Gastroesophageal sphincter (tissue), 4 donors: ENCODE measurements at places on chromosomes 1 and 21. TPM values are rescaled to one million over a fixed set of nuclear protein-coding genes. Genes with fewer than 3 reads are reported as not detected.

DNA sequence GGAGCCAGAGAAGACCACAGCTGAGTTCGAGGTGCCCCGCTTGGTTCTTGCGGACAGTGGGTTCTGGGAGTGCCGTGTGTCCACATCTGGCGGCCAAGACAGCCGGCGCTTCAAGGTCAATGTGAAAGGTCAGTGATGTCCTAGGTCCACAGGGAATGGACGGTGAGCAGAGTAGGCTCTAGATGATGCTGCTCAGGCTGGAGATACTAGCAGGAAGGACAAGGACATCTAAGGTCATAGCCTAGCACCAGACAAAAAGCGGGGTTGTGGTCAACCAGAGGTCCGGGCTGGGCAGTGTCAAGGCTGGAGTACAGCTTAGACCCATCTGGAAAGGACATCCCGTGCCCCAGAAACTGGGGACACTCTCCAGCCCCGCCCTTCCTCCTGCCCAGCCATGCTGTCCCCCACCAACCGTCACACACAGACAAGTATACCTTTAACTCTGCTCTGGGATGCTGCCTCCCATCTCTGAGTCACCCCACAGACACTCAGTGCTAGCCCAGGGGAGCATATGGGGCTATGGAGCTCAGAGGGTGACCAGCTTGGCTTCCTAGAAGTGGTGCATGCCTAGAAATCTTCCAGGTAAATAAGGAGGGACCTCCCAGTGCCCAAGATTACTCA lies 8.7 kb downstream of the TIE1 start:
- no peak for ATAC-seq

- no peak for ATAC-seq
Observed at GRCh38 chr1:54792686-54793282, 8.3 kb downstream of the TTC22 start.

DNA sequence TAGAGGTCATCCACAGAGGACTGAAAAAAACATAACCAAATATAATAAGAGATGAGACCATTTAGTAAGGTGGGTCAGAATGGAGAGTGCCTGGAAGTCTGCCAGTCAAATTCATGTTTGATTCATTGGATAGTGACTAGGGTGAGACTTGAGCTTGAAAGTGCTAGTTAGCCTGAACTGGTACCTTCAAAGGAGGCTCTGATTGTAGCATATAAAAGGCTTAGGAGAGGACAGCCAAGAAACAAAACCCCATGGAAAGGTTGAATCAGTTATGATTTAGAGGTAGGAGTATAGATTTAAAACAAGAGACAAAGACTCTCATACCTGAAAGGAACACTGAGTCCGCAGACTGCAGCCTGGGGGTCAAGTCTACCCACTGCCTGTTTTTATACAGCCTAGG lies 44.4 kb upstream of the LRRC8C start:
- no peak for ATAC-seq

DNA sequence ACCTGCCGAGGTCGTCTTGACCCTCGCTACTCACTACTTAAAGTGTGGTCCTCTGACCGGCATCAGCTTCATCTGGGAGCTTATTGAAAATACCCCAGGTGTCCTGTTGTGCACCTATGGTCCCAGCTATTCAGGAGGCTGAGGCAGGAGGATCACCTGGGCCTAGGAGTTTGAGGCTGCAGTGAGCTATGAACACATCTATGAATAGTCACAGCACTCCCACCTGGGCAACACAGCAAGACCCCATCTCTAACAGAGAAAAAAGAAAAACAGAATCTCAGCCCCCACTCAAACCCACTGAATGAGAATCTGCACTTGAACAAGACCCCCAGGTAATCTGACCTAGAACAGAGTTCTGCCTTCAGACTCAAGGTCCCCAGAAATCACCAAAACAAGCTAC lies 8.7 kb upstream of the OLIG1 start:
- ATAC-seq: no peak

DNA sequence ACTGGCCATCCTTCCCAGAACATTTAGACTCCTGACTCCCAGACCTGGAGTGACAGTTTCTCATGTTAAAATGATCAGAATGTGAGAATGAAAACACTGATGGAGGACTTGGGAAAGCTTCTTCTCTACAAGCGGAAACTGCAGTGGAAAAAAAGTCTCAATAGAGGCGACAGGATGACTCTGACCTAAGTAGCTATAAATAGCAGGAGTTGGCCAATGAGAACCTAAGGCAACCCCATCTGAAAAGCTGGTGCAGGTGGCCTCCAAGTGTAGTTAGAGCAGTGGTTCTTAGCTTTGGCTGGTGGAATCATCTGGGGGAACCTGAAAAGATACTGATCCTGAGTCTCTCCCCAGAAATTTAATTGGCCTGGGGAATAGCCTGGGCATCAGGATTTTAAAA lies 44.2 kb upstream of the EXOSC10 start:
- no peak for ATAC-seq

DNA sequence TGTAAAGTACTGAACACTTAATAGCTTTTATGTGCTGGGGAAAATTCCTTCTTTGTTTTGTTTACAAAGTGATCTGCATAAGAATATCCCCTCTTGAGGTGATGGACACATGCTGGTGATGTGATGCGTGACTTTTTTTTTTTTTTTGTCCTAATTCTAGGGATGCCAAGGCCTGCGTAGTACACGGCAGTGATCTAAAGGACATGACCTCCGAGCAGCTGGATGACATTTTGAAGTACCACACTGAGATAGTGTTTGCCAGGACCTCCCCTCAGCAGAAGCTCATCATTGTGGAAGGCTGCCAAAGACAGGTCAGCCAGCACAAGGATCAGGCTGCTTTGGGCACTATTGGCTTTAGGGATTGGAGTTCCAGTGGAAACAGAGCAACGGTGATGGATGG lies 24.7 kb downstream of the ATP1A1 start:
- no peak for ATAC-seq

- peak; percentile 81 for ATAC-seq
Observed at GRCh38 chr1:153698020-153698922, 19.8 kb downstream of the NPR1 start.

DNA sequence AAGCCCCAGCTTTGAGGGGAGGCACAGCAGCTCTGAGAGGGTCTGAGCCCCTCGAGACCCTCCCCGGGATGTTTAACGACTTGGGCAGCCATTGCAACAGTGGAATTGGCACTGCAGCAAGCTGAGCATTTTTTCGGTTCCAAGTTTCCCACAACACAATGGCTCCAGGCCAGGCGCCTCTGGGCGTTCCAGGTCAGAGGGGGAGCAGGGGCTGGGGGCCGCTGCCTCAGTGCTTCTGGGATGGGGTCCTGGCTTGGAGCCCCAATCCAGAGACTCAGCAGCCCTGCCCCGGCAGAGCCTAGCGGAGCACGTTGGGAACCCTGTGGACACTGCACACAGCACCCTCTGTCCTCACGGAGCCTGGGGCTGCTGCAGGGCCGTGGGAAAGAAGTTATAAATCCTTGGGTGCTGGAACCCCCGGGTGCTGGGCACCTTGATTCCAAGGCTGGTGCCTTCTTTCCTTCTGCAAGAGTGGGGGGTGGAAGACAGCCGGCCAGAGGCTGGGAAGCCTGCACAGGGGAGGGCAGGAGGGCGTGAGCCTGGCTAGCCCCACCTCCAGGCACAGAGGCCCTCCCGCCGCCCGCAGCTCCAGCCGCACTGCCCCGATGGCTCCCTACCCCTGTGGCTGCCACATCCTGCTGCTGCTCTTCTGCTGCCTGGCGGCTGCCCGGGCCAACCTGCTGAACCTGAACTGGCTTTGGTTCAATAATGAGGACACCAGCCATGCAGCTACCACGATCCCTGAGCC lies 50.1 kb downstream of the COL18A1 start:
- ATAC-seq: peak; percentile 67

- ATAC-seq: no peak
Observed at GRCh38 chr1:2529784-2530512, at the start of gene HES5. HES5 (minus strand) TSS chr1:2530263; CDS start chr1:2530164, 99 bp downstream.

- ATAC-seq: no peak
Observed at GRCh38 chr1:35605867-35606182, 32.7 kb downstream of the TFAP2E start.

DNA sequence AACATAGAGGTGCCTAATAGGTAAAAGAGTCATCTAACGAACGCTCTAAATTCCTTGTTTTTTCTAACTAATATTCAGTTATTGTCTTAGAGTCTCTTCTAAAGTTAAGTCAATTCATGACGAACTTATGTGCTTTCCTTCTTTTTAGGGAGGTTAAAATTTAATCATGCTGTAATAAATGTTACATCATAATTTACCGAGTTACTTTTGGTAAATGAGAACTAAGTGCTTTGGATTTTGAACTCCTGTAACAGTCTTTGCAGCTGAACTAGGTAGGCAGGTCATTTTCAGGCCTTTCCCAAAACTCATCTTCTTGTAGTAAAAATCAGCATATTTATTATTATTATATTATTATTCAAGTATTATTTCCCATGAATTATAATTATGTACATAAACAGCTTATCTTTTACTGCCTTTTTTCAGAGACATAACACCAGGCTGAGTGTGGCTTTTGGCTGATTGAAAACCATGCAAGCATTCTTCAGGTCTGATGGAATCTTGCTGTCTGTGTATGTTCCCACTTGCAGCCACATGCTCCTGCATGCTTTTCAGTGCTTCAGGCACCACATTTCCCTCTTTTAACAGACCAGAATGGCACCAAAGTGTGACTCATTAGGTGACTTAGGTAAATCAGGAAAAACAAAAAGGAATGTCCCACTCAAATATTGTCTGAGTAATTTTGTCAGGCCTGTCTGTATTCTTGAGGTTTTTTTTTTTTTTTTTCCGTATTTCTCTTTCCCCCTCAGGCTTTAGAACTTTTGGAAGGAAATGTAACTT lies 81.0 kb upstream of the CD55 start:
- no peak for ATAC-seq

- peak; percentile 81 for ATAC-seq
Observed at GRCh38 chr1:6259491-6260362, 1.2 kb downstream of the GPR153 start.

GRCh38 chr21:45256912-45257672 lies 30.6 kb downstream of the POFUT2 start:
- ATAC-seq: no peak

- no peak for ATAC-seq
Observed at GRCh38 chr1:40980453-40981121, 1.1 kb downstream of the CTPS1 start.

GRCh38 chr1:6601049-6601922 lies 1.4 kb downstream of the KLHL21 start:
- peak; percentile 61 for ATAC-seq

DNA sequence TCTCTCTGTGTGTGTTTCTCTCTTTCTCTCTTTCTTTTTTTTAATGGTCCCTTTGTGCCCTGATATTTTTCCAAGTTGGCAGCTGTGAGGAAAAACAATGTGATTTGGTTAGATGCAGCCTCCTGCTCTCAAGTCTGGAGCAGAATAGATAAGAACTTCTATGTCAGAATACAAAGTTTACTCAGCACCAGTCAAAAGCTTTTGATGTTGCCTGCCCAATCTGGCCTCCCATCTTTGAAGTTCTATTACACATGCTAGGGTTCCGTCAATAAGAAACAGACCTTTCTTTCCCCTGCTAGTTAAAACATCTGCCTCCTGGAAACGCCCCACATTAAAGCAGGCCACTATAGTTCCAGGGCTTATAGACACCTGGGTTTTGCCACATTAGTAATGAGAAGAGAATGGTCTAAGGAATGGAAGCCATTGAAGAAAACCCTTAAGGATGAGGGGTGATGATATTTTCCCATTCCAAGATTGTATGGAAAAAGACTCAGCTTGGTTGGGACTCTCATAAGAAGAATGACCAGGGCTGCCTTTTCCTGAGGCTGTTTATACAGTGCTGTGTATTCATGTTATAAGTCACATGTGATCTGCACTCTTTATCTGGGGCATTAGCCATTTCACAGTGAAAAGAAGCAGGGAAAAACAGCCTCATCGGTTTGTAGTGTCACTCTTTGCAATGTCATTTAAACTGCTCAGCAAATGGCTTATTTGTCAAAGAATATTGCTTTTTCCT lies 414.7 kb upstream of the PROX1 start:
- no peak for ATAC-seq

GRCh38 chr1:152044386-152044785 lies 7.6 kb upstream of the S100A11 start:
- ATAC-seq: no peak

GRCh38 chr1:147242449-147243227 lies at the start of gene CHD1L:
CHD1L (plus strand) TSS chr1:147242684; CDS start chr1:147242704, 20 bp downstream.
- peak; percentile 96 for ATAC-seq

DNA sequence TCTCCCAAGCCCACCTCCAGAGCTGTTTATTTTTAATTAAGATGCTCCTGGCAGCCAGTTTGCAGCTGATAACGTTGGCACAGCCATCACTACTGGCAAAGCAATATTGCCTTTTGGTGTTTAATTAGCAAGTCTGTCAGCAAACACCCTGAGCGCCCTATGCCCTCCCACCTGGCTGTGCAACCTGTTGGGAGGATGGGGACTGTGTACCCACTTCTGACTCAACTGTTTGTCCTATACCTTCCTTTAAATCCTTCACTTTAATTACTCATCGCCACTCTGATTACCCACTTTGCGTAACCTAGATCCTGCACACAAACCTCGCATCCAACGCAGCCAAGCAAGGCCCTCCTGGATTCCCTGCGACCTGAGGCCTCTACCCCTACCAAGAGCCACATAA lies 67.1 kb downstream of the BCAR3 start:
- no peak for ATAC-seq

GRCh38 chr1:229363723-229364122 lies 20.9 kb upstream of the CCSAP start:
- ATAC-seq: no peak

- ATAC-seq: peak; percentile 78
Observed at GRCh38 chr1:223129229-223129901, 13.7 kb downstream of the TLR5 start.

DNA sequence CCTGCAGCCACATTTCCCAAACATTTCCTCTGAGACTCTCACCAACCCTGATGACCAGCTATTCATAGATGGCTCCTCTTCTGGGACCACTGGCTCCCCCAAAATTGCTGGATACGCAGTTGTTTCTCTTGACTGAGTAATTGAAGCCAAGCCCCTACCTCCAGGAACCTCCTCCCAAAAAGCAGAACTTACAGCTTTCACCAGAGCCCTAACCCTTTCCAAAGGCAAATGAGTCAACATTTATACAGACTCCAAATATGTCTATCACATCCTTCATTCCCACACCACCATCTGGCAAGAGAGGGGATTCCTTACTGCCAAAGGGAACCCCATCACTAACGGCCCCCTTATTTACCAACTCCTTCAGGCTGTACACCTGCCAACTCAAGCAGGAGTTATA lies 20.3 kb upstream of the CA6 start:
- ATAC-seq: no peak

GRCh38 chr1:111193712-111194480 lies 6.5 kb downstream of the DENND2D start:
- no peak for ATAC-seq

Gene GPR25
- not detected for total RNA-seq

Gene ACTL8
- total RNA-seq: not detected

Gene GBP2
- total RNA-seq: 170 TPM

Gene CA6
- total RNA-seq: not detected

Gene RNU1-2
- under 0.01 TPM for total RNA-seq

Gene KCND3
- 58.6 TPM for total RNA-seq

Gene TRIM67
- not detected for total RNA-seq

Gene ZNF697
- total RNA-seq: 2.6 TPM

Gene FAM72B
- total RNA-seq: not detected

Gene DPH2
- 23.5 TPM for total RNA-seq

Gene FAM163A
- 0.19 TPM for total RNA-seq

Gene HCRTR1
- not detected for total RNA-seq
